Gastroesophageal sphincter (tissue), 4 donors: ENCODE measurements at places on chromosomes 7 and 10. TPM values are rescaled to one million over a fixed set of nuclear protein-coding genes. Genes with fewer than 3 reads are reported as not detected.

DNA sequence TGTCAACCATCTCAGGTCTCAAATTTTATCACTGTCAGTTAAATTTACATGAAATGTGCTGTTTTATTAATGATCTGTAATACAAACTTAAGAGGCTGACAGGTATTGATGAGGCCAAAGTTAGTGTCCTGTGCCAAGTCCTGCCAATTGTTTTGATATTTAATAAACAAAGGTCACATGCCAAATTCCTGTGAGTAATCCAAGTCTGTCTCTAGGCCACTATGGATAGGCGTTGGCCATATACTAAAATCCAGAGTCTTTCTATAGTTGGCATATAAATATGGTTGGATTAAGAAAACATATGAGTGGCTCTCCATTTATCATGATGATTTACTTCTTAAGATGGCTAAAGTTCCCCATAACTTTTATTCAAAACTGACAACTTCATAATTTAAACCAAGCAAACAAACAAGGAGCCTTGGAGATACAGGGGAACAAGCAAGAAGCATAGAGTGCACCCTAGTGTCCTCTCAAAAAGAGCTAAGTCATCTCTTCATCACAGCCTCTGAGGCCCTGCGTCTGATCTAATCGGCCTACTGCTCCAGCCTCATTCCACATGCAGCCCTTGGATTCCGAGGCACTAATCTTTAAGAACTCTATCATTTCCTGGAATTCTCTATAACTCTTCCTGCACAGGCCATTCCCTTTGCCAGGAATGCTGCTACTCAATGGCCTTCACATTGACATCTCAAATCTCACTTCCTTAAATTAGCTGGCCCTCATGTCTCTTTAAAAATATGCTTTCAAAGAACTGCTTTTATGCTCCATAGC is 32.7 kb upstream of the NRCAM start:
- H3K4me3 ChIP-seq, result no peak overlapping the region
- no peak overlapping the region for H3K27ac ChIP-seq
- H3K36me3 ChIP-seq, result no peaks in the 10 kb centered on the region
- H3K27me3 ChIP-seq, result no peaks in the 10 kb centered on the region

DNA sequence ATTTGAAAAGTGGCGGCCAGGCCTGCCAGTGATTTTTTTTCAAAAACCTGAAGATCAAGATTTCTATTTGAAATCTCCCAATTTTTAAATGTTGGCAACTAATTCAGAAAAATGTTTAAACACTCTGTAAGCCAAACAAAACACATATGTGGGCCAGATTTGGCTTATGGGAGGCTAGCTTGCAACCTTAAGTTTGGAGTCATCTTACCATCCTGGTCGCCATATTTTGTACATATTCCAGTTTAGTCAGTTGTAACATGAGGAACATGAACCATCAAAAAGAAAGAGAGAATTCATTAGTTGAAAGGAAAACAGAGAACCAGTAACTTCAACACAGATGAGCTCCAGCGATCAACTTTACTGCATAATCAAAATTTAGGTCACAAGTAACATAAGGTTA is 115.4 kb downstream of the TMEM26 start:
- H3K4me3 ChIP-seq, result no peak overlapping the region
- H3K36me3 ChIP-seq, result no peaks in the 10 kb centered on the region
- no peak for ATAC-seq
- no peaks in the 10 kb centered on the region for H3K27me3 ChIP-seq

The CDK5 gene
- 8.8 TPM for total RNA-seq

GRCh38 chr7:42945821-42946626 is 13.8 kb downstream of the MRPL32 start:
- no peaks in the 10 kb centered on the region for H3K27me3 ChIP-seq
- no peak for ATAC-seq
- H3K36me3 ChIP-seq, result no peaks in the 10 kb centered on the region
- H3K4me3 ChIP-seq, result no peak overlapping the region

The PDK4 gene
- total RNA-seq, result 603 TPM
